ENCODE measurements at places on chromosomes 5 and 9.
A peak's percentile ranks its signal among the peaks of the same experiment; 100 is the strongest.

GRCh38 chr9:34992376-34992951, 2.9 kb downstream of the DNAJB5 start:
- no peak for DNase-seq

DNA sequence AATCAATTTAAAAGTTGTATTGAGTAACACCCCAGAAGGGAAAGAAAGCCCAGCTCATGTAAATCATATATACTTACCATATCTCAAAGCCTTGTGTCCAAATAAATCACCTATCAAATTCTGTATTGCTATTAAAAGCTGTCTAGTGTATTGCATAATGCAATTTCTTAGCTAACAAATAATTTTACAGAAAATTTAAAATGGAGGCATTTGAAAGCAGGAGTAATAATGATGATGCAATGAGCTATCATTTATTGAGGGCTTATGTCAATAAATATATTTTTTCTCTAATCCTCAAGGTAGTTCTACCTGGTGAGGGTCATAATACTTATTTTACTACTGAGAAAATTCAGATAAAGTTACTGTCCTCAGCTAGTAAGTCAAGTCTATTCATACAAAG, 42.8 kb upstream of the CDK5RAP2 start:
- DNase-seq, result no peak

- no peak for DNase-seq
Measured at GRCh38 chr5:4576161-4576748, 563.9 kb upstream of the ADAMTS16 start.

GRCh38 chr9:136228107-136228875, 17.3 kb downstream of the QSOX2 start:
- no peak for DNase-seq

- DNase-seq, result no peak
Measured at GRCh38 chr9:17436854-17437253, 142.0 kb upstream of the SH3GL2 start.

DNA sequence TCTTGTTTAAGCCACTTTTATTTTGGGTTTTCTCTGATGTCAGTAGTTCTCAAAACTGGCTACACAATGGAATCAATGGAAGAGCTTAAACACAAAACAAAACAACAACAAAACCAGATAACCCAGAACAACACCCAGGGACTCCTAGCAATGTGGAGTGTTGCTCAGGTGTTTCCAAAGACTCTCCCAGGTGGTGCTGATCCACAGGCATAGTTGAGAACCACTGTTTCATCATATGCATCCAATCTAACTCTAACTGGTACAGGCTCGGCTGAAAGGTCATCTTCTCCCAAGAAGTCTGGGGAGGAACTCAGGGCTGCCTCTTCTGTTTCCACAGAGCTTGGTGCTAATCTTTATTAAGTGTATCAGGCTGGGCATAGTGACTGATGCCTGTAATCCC, 5.4 kb upstream of the ALDH1B1 start:
- DNase-seq, result no peak

- no peak for DNase-seq
Measured at GRCh38 chr5:144414202-144415029, 243.7 kb downstream of the KCTD16 start.

- no peak for DNase-seq
Measured at GRCh38 chr9:100217536-100217935, 118.5 kb downstream of the INVS start.

GRCh38 chr9:116895961-116896360, 208.9 kb downstream of the TRIM32 start:
- no peak for DNase-seq

DNA sequence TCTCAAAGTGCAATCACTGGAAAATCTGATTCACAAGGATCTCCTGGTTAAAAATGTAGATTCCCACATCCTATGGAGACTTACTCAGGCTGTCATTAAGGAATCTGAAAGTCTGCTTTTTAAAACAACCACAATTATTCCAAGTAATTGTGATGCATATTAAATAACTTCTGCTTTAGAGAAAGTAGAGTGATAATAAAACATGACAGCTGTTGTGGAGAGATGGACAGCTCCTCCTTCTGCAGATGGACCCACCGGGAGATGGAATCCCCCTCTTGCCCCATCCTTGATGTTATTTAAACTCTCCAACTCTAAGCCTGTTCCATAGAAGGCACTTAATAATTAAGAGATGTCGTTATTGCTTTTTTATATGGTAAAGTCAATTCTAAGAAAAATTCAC, 802.2 kb downstream of the CDH12 start:
- DNase-seq, result no peak

- no peak for DNase-seq
Measured at GRCh38 chr9:4137681-4138099, 162.2 kb downstream of the GLIS3 start.

DNA sequence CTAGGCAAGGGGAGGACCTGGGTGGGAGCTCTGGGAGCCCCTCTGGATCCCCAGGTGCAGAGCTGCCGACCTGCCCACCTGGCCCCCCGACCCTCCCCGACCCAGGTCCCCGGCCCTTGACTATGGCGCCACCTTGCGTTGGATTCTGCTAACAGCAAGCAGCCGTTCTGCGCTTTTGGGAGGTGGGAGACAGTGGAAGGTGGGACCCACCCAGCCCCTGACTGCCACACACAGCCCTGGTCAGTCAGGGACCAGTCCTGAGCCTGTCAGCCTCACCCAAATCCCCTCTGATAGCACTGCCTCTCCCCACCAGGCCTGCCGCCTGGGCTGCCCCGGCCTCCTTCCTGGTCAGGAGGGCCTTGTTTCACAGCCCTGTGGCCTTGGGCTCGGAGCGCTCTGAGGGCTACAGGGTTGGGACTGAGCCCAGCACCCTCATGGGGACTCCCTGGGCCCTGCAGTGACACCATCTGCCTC, 77.9 kb downstream of the HMCN2 start:
- DNase-seq, result peak; percentile 16

DNA sequence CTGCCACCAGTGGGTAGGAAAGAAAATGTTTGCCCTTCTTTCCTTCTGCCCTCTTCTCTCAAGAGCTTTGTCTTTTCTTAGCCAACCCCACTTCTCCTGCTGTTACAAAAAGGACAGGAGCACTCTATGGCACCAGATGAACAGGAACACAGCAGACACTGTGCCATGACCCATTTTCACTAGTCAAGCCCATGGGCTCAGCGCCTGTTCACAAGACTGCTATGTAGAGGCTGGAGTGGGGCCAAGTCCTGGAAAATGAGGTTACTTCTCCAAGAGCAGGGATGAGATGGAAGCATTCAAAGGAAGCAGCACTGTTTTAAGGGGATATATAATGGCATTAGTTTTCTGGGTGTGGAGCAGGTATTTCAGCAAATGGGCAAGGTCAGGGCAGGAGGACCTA, 46.8 kb upstream of the GRAMD2B start:
- DNase-seq, result no peak

GRCh38 chr9:116308076-116308475, 154.5 kb downstream of the PAPPA start:
- DNase-seq, result no peak

DNA sequence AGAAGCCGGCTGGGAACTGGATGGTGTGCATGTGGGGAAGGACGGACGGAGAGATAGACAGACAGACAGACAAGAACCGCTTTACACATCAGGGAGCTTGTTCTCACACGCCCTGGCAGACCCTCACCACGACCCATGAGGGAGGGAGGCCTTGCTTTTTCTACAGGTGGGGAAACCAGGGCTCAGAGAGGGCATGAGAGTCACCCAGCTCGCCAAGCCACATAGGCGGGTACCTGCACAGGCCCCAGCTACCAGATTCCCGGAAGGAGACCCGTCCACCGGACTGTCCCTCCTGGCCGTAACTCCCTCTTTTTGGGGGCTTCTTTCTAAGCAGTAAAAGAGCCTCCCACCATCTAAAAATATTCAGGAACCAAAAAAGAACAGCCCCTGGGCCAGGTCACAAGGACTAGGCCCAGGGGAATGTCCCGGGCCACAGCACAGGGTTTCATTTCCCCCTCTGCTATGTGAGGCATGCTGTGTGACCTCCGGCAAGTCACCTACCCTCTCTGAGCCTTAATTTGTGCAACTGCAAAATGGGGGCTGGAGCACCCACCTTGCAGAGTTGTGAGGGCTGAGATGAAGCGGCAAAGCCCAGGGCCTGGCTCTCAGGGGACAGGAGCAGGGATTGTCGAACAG, 84.4 kb upstream of the SARDH start:
- no peak for DNase-seq

- no peak for DNase-seq
Measured at GRCh38 chr5:140569197-140569596, 4.6 kb downstream of the SLC35A4 start.

DNA sequence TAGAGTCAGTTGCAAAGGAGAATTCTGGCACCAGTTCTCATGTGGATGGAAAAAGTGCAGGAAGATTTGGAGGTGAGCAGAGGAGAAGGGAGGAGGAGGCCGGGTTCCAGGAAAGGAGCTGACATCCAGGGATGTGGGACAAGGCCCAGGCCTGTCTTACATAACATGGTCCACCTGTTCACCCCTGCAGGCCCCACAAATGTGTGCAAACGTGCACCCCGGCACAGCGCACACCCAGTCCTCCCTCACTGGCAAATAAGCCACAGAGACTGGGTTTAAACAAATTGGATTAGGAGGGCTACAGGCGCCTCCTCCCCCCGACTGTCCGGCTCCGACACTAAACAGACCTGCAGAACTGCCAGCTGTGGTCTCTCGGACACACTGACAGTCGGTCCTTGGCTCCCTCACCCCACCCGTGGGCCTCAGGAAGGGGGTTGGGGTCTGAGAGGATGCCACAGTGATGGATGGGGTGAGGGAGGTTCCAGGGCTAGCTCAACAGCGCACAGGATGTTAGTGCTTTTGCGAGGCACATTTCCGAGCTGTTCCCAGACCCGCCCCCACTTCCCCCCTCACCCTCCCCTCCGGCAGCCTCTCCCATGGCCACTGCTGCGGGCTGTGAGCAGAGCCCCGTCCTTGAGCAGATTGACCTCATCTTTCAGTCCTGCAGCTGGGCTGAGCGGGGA, 43.4 kb upstream of the IL17B start:
- no peak for DNase-seq

DNA sequence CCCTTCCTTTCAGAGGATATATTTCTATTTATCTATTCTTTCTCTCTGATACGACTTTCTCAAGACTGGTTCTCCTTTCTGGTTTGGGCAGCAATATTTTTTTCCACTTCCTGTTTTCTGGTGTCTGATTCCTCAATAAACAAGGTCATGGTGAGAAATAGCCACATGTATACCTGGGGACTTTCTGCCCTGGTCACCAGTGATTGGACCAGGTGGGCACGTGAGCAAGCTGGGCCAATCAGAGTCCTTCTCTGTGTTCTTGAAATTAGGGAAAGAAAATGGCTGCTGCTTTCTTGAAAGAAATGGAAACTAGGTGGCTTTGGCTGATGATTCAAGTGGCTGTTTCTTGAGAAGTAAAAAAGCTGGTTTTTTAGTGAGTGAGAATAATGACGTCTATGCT, 18.4 kb upstream of the GSN start:
- no peak for DNase-seq

Data from T-helper 2 cell (primary cell).